ENCODE measurements at places on chromosomes 13 and 19.
A peak's percentile ranks its signal among the peaks of the same experiment; 100 is the strongest.

GRCh38 chr19:49912965-49913685 lies 15.9 kb upstream of the ATF5 start:
- no peak for DNase-seq

DNA sequence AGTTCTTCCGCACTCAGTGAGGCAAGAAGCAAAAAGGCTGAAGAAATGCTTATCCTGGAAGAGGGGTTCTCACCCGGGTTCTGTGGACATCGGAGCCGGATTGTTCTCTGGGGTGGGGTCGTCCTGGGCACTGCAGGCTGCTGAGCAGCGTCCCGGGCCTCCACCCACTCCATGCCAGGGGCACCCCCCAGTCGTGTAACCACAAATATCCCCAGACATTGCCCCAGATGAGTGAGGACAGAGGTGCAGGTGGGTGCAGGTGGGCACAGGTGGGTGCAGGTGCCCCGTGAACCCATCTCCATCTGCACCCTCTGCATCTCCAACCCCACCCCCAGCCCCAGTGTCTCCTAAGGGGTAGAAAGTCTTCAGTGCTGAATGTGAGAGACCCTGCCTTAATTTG lies 67.5 kb downstream of the GNG7 start:
- DNase-seq: no peak

- DNase-seq: peak; percentile 87
Observed at GRCh38 chr19:50476224-50476906, at the start of the genes EMC10 and GARIN5A. EMC10 (plus strand) TSS chr19:50476507; CDS start chr19:50476545, 38 bp downstream. GARIN5A (minus strand) TSS chr19:50476848; CDS start chr19:50476388, 460 bp downstream.

DNA sequence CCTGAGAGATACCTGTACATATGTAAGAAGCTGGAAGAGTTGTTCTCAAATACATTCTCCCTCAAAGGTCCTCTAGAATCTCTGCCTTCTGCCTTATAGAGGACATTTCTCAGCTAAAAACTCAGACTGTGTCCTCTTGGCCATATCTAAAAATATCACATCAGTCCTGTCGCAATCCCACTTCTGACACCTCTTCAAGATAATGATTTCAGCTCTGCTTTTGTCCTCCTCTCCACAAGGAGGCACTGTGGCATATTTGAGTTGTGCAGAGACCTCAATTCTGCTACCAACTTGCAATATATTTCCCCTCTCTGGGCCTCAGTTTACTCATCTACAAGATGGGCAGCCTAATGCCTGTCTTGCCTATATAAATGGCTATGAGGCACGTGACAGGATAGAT lies 16.6 kb downstream of the ADAMTS10 start:
- no peak for DNase-seq

DNA sequence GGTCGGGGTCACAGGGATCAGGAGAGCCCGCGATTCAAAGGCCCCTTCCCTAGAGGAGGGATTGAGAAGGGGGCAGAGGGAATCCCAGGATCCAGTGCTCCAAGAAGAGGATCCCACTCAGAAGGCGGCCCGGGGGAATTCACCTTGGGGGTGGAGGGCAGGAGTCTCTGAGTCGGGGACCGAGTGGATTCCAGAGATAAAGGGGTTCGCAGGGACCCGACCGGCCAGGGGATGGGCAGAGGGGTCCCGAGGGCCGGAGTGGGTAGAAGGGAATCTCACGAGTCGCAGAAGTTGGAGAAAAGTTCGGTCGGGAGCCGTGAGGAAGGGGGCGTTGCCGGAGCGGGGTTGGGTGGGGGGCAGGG lies 261 bp downstream of the PRKD2 start:
- DNase-seq: no peak

- DNase-seq: no peak
Observed at GRCh38 chr13:31018511-31018910, 86.1 kb downstream of the TEX26 start.

DNA sequence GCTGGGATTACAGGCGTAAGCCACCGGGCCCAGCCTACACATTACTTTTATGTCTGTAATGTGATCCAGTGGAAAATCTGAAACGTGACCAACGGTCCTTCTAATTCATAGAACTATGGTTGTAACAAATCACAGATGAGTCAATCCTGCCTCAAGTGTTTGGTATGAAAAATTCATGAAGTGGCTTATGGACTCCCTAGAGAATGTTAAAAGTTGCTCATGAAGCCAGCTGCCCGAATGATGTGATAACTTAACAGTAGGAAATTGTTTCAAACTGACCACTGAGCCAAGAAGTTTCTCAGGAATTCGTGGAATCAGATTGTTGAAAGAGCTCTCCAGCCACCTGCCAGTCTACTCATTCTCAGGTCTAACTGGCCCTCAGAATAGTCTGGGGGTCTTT lies 59.4 kb upstream of the FARP1 start:
- no peak for DNase-seq

DNA sequence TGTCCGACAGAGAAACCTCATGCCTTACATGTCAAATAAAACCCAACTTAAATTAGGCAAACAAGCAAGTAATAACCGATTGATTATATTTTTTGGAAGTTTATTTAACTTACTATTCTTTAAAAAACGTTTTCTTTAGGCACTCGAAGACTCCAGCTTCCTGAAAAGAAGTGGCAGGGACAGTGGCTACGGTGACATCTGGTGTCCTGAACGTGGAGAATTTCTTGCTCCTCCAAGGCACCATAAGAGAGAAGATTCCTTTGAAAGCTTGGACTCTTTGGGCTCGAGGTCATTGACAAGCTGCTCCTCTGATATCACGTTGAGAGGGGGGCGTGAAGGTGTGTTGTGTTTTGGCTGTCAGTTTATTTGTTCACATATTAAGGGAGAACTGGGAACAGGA lies 164.4 kb downstream of the LMO7 start:
- no peak for DNase-seq

DNA sequence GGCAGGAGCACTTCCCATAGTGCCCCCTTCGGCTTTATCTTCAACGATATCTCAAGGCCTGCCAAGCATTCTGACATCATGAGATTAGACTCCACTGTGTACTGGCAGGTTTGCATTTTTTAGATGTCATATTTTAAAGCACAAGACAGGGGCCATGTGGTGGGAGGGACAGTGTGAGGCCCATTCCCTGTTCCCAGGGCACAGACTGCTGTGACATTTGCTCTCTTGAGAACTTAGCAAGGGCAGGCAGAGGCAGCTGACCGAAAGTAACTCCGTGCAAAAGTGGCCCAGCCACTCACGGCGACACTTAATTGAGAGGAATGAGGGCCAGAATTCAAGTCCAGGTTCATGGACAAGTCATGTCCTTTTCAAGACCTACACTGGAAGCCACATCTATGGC lies 201.8 kb downstream of the COL4A1 start:
- no peak for DNase-seq

DNA sequence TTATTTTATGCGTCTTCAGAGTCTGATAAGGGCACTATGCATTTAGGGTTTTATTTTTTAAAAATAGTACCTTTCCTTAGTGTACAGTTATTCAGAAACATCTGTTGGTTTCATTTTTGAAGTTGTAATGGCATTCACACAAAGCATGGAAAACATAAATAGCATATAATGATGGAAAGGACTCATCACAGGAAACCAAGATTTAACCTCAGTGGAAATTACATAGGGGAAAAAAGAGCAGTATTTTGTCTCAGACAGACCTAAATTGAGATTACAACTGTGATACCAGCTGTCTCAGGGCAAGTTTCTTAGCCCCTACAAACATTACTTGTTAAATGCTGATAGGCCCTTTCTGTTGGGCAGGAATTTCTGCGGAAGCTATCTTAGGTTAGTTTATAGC lies 57.2 kb downstream of the NHLRC3 start:
- no peak for DNase-seq

GRCh38 chr13:110138700-110139036 lies 168.3 kb downstream of the COL4A1 start:
- no peak for DNase-seq

- DNase-seq: no peak
Observed at GRCh38 chr19:2149980-2150793, 1.2 kb downstream of the AP3D1 start.

- no peak for DNase-seq
Observed at GRCh38 chr19:51980116-51980736, 6.4 kb downstream of the ZNF350 start.

DNA sequence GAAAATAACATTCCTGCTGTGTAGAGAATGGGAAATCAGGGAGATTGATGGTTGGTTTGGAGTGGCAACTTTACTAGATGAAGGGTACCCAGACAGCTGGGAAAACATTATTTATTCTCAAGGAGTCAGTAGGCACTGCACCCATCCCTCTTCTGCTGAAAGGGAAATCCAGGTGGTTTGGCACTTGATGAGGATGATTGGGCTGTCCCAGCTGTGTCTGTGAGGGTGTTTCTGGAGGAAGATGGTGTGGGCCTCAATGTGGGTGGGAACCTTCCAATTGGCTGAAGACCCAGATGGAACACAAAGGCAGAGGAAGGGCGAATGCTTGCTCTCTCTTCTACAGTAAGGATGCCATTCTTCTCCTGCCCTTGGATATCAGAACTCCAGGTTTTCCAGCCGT lies 10.4 kb upstream of the SACS start:
- DNase-seq: no peak

GRCh38 chr13:27962982-27963381 lies 6.1 kb downstream of the CDX2 start:
- DNase-seq: no peak

DNA sequence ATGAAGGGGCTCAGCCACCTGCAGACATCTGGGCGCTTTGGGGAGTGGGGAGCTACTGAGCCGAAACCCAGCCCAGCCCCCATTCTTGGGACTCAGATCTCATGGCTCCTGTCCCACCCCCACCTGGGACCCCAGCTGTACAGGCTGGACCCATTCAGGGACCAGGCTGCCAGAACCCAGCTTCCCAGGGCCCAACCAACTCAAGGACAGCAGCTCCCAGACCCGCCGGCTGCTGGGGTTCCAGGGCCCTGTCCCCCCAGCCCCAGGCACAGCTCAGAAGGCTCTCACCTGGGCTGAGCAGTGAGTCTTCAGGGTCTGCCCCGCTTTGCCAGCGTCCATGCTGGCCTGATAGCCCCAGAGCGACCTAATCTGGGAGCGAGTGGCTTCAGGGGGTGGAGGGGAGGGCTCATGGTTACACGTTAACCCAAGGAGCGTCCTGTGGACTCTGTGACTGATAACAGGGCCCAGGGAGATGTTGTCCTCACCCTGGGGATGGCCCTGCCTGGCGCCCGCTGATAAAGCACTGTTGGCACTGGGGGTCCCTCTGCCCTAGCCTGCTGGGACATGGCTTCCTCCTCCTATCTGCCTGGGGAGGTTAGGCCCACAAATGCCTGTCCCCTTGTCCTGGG lies at the start of gene TMEM86B:
TSS of gene TMEM86B (minus strand) at position 361 of the 629 bp plus-strand sequence. CDS start at position 339, 22 bp downstream.
- no peak for DNase-seq

DNA sequence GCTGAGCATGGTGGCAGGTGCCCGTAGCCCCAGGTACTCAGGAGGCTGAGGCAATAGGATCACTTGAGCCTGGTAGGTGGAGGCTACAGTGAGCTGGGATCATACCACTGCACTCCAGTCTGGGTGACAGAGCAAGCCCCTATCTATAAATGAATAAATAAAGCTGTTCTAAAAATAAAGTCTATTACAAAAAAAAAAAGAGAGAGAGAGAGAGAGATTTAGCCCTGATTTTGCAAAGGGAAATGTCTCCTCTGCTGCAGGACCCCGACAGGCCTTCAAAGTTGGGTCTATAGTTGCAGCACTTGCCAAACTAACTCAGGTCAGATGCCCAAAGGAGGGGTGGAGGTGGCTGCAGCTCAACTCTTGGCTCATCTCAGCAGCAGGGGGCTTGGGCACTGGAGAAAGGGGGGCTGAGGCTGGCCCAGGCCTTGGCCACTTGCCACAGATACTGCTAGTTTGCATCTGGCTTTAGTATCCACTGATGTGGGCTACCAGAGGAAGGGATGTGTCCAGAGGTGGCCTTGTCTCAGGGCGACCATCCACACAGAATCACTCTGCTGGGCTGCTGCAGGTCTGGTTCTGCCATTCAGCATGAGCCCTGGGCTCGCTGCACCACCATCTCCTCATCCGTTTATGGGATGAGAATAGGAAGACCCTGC lies 30.8 kb upstream of the AKT2 start:
- no peak for DNase-seq

- no peak for DNase-seq
Observed at GRCh38 chr19:10111405-10111811, at the start of gene P2RY11. P2RY11 (plus strand) TSS chr19:10111693; CDS start chr19:10111722, 29 bp downstream.

GRCh38 chr13:113931841-113932459 lies 41.9 kb downstream of the C13orf46 start:
- DNase-seq: no peak

- no peak for DNase-seq
Observed at GRCh38 chr19:5319516-5319915, 21.1 kb downstream of the PTPRS start.

GRCh38 chr19:18278521-18279265 lies 2.7 kb downstream of the JUND start:
- no peak for DNase-seq

- DNase-seq: no peak
Observed at GRCh38 chr13:88622362-88622973, 951.3 kb downstream of the SLITRK5 start.

GRCh38 chr19:15902254-15902653 lies 4.4 kb upstream of the CYP4F2 start:
- DNase-seq: no peak

GRCh38 chr19:21101521-21102242 lies 19.7 kb downstream of the ZNF714 start:
- DNase-seq: no peak

DNA sequence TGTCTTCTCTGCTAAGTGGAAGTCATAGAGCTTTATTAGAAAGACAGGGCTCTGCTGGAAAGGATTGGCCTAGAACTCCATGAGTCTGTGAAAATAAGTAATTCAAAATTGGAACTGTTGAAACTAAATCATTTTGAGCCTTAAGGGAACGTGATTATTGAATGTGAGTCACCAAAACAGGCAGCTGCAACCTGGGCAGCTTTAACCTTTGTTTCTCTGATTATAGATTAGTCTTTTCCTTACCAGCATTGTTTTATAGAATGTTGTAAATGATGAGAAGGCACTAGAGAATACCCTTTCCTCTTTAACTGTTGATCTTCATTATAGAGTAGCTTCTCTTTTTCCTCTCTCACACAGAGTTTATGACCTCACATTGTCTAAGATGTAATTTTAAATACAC lies 638.8 kb upstream of the SLITRK6 start:
- DNase-seq: no peak

DNA sequence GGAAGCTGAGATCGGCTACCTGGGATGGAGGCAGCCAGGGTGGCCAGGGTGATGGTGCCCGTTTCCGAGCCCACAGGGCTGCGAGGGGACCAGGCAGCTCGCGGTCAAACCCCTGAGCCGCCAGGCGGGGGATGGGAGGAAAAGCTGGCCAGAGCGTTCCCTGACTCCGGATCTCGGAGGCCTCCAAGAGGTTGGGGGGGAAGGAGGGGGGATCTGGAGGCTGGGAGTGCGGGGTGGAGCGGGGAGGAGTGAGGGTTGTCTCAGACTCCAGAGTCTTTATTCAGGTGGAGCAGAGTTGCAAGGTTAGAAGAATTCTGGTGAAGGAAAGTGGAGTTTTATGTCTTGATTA lies 1.1 kb downstream of the CACNG7 start:
- no peak for DNase-seq

- no peak for DNase-seq
Observed at GRCh38 chr13:94717916-94718315, 5.6 kb upstream of the SOX21 start.

GRCh38 chr13:28530729-28531076 lies 35.8 kb upstream of the FLT1 start:
- DNase-seq: no peak

GRCh38 chr19:19096641-19097627 lies 33.1 kb downstream of the SLC25A42 start:
- DNase-seq: no peak
